Kidney epithelial cell (primary cell): ENCODE measurements at places on chromosomes 3 and 15.

DNA sequence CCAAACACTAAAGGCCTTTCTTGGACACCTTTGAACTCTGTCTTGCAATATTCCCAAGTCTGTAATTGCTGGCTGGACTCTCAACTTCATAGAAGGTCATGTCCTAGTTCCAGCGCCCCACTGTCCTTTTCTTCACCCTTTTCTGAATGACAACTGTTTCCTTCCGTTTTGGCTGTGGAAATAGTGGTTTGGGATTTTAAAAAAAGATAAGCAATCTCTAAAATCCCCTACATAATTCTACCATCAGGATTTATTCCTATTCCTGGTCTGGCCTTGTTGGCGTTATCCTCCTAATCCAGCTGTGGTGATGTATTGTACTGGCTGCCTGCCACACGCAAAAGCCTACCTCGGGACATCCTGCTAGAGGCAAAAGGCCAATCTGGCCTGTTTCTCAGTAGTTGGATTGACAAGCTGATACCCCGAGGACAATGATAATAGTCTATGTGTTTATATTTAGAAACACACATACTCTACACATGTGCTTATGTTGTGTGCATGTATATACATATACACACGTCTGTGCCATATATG lies 440.3 kb upstream of the DPH6 start:
- no peak for DNase-seq

GRCh38 chr3:62229908-62230307 lies 143.4 kb downstream of the FEZF2 start:
- DNase-seq, result no peak

DNA sequence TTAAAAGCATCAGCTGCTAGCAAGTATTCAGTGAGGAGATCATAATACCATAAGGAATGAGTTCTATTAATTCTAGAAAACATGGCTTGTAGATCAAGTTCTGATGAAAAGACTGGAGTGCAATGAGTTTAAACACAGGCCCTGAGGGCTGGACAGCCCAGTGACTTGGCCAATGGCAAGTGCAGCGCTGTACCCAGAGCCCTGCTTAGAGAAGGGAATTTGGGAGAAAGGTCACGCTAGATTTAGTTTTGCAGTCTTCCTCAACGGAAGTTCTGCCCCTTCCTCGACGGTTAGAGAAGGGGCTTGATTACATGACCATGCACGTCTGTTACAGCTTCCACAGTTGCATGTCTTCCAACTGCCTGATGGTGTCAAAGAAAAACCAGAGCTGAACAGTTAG lies 4.0 kb downstream of the TMEM212 start:
- DNase-seq, result no peak

- DNase-seq, result no peak
Measured at GRCh38 chr3:53154881-53155285, 6.1 kb upstream of the PRKCD start.

DNA sequence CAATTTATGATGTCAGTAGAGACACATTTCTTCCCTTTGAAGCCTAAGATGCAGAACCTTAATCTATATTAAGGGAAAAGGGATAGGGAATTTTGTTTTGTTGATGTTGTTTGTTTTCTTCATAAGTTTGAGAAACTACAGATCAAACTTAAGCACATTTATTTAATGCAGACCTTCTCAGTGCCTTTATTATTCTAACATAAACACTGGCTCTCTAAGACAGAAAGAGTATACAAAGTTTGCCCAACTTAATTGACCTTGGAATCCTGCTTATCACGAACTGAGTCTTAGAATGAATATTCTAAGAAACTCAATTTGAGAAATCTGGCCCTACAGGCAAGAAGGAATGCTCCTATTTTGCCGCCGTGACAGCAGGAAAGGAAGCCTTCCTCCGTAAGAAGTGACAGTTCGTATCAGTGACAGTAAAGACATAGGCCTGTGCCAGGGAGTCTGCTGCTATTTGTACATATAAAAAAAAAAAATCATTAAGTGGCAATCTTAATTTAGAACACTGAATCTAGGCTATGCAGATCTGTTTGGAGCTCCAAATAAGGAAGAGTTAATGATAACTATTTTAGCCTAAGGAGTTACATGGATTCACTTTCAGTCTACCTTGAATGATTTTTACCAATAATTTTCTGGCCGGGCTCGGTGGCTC lies 8.8 kb upstream of the IMPG2 start:
- no peak for DNase-seq

- no peak for DNase-seq
Measured at GRCh38 chr3:149013726-149014125, 22.4 kb downstream of the GYG1 start.

DNA sequence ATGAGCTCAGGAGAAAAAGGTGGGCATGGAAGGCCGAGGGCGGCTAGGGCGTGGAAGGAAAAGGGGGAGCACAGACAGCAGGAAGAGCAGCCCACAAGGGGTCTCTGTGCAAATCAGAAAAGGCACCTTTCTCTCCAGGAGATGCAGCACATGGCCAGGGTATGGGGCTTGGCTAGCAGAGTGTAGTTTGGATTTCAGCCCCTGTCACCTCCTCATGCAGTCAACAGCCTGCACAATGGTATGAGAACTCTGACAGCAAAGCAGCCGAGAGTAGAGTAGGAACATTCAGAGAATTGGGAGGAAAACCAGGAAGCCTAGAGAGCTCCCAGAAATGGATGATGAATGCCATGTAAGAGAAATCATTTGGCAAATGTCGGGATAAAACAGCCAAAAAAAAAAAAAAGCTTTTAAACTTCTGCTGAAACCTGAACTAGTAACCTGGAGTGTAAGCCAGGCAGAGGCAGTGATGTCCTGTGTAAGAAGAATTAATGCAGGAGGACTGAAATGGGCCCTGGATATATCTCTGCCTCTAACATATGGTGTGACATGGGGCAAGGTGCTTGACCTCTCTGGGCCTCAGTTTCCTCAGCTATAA lies 25.7 kb downstream of the FSTL1 start:
- DNase-seq, result no peak

DNA sequence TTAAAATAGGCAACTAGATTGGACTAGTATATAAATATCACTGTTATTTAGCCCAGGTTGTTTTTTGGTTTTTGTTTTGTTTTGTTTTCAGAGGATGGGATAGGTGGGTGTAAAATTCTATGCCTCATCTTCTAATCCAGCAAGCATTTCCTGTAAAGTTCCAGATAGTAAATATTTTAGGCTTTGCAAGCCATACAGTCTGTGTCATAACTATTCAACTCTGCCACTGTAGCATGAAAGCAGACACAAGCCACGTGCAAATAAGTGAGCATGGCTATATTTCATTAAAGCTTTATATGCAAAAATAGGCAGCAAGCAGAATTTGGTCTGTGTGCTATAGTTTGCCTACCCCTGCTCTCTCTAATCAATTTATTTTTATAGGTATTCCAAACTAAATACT lies 657.3 kb upstream of the TGFBR2 start:
- DNase-seq, result no peak

GRCh38 chr3:25018909-25019308 lies 409.2 kb upstream of the RARB start:
- DNase-seq, result no peak

GRCh38 chr3:55191911-55192775 lies 264.3 kb upstream of the LRTM1 start:
- DNase-seq, result peak; percentile 85

DNA sequence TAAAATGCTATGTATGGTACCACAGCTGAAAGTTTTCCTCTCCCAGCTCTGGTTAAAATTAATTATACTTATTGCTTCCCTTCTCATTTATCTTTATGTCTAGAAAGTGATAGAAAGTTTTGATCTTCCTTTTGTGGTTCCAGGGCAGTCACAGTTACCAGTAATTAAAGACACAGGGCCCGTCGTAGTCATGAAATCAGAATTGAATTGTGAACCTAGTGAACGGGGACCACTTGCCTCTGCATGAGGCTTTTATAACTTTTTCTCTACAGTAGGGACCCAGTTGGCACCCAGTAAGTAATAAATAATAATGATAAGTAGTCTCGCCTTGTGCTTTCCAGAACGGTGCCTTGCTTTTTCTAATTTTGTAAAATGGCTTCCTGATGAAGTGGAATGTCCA lies 231.7 kb upstream of the SATB1 start:
- no peak for DNase-seq

GRCh38 chr3:30606301-30607031 lies at the start of gene TGFBR2:
Gene TGFBR2 (plus strand): TSS chr3:30606601. CDS start chr3:30606884, 283 bp downstream.
- DNase-seq, result peak; percentile 97

GRCh38 chr3:188671971-188672370 lies 499.8 kb upstream of the TPRG1 start:
- no peak for DNase-seq
